ENCODE measurements at places on chromosomes 6 and 20. TPM values are rescaled to one million over a fixed set of nuclear protein-coding genes. Genes with fewer than 3 reads are reported as not detected.

- no peaks in the 10 kb centered on the region for H3K36me3 ChIP-seq
- H3K27me3 ChIP-seq = no peaks in the 10 kb centered on the region
- no peak overlapping the region for H3K4me3 ChIP-seq
These were observed 108.0 kb downstream of the SYNDIG1 start for GRCh38 chr20:24577271-24577909.

GRCh38 chr6:79064635-79065034 is 13.4 kb downstream of the PHIP start:
- no peak overlapping the region for H3K27ac ChIP-seq
- peaks cover 12% of the 10 kb centered on the region for H3K4me1 ChIP-seq
- peaks cover 11% of the 10 kb centered on the region for H3K36me3 ChIP-seq
- H3K4me3 ChIP-seq = no peak overlapping the region
- no peak for DNase-seq

- peak overlapping the region; percentile 85 for H3K4me3 ChIP-seq
- no peaks in the 10 kb centered on the region for H3K4me1 ChIP-seq
- peak overlapping the region; percentile 99 for H3K27ac ChIP-seq
- H3K27me3 ChIP-seq = no peaks in the 10 kb centered on the region
These were observed 4.6 kb upstream of the ZNF184 start for GRCh38 chr6:27477318-27478013.

Gene GLP1R
- not detected for total RNA-seq

Gene PRDM1
- 17.5 TPM for total RNA-seq

Gene WFDC12
- total RNA-seq = 1.8 TPM

DNA sequence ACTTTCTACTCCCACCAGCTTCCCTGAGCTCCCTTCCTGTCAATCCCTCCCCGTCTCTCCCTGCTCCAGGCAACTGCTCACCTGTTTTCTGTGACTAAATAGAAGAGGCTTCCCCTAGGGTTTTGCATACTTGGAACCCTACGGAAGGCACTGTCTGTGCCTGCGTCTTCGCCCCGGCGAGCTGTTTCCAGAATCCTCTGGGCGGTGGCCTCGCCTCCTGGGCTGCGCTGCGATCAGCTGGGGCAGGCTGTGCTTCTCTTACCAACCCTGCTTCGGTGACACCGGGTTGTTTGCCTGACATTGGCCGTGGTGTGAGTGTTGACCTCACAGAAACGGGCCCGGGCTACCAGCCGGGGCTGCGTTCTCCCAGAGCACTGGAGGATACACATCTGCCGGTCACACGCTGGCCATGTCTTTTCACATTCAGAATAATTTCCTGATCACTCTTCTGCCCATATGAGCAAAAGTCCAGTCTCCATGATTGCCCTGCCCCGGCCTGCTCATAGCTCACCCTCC is 29.4 kb upstream of the CCR6 start:
- DNase-seq = no peak
- H3K4me1 ChIP-seq = no peaks in the 10 kb centered on the region
- H3K27me3 ChIP-seq = no peaks in the 10 kb centered on the region
- no peaks in the 10 kb centered on the region for H3K36me3 ChIP-seq
- no peak overlapping the region for H3K4me3 ChIP-seq

Gene ERVFRD-1
- 0.55 TPM for total RNA-seq

Gene C20orf141
- total RNA-seq = not detected

Gene E2F1
- total RNA-seq = 2.4 TPM

Gene NNAT
- total RNA-seq = 0.43 TPM

DNA sequence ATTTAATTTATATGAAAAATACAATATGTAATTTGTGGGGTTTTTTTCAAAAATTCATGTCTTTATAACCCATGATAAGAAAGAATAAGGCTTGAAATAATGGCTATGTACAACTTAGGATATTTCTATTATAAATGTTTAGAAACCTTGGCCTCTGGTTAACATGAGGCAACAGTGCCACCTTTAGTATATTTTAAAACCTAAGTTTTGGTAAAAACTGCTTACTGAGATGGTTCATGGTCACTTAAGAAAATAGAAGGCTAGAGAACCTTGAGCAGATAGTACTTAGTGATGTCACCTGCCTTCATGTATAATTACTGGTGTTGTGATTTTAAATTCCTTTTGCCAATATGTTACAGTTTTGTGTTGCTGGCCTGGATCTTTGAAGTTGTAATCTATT is 176.4 kb downstream of the ADGB start:
- H3K4me3 ChIP-seq = no peak overlapping the region
- H3K36me3 ChIP-seq = no peaks in the 10 kb centered on the region
- H3K27ac ChIP-seq = no peak overlapping the region

DNA sequence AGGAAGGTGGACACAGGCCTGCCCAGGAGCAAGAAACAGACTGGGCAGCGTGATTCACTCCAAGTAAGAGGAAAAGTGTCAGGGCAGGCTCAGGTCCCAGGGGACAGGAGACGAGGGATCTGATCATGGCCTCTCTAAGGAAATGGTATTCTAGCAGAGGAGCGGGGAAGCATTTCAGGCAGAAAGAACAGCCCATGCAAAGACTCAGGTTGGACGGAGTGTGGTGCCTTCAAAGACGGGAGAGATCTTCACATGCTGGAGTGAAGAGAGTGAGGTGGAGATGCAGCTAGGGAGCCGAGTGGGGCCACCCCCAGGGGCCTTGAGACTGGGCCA is 161.1 kb downstream of the SYCP2 start:
- no peaks in the 10 kb centered on the region for H3K4me1 ChIP-seq
- no peaks in the 10 kb centered on the region for H3K27me3 ChIP-seq
- DNase-seq = no peak
- no peaks in the 10 kb centered on the region for H3K36me3 ChIP-seq
- no peak overlapping the region for H3K4me3 ChIP-seq
- no peak overlapping the region for H3K27ac ChIP-seq

DNA sequence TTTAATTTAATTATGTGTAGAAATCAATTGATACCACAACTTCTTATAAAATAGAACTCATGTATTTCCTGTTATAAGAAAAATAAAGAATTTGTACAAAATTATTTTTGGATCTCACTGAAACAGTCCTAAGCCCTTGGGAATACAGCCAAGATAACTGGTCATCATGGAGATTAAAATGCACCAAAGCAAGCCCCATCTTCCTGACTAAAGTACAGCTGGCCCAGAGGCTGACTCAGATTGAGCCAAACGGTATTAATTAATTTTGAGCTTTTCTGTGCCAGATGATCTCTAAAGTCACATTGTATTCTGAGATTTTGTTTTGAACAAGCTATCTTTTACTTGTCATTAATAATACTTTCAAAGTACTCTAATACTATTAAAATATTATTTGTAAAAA is 978.5 kb downstream of the TBC1D32 start:
- H3K27ac ChIP-seq = no peak overlapping the region
- H3K27me3 ChIP-seq = no peaks in the 10 kb centered on the region
- DNase-seq = no peak
- H3K36me3 ChIP-seq = no peaks in the 10 kb centered on the region
- no peak overlapping the region for H3K4me3 ChIP-seq

- no peaks in the 10 kb centered on the region for H3K36me3 ChIP-seq
- no peak for DNase-seq
- H3K4me3 ChIP-seq = no peak overlapping the region
- H3K27ac ChIP-seq = no peak overlapping the region
- no peaks in the 10 kb centered on the region for H3K27me3 ChIP-seq
These were observed 22.4 kb downstream of the ITCH start for GRCh38 chr20:34385464-34385863.

GRCh38 chr6:162069995-162070394 is 657.6 kb downstream of the PRKN start:
- H3K27me3 ChIP-seq = no peaks in the 10 kb centered on the region
- no peaks in the 10 kb centered on the region for H3K36me3 ChIP-seq
- H3K4me3 ChIP-seq = no peak overlapping the region
- no peaks in the 10 kb centered on the region for H3K4me1 ChIP-seq

GRCh38 chr6:12013307-12013719 is 1.2 kb downstream of the HIVEP1 start:
- H3K27ac ChIP-seq = peak overlapping the region; percentile 76
- no peaks in the 10 kb centered on the region for H3K36me3 ChIP-seq
- H3K4me1 ChIP-seq = peaks cover 31% of the 10 kb centered on the region
- no peaks in the 10 kb centered on the region for H3K27me3 ChIP-seq
- DNase-seq = no peak

- H3K4me3 ChIP-seq = no peak overlapping the region
- H3K27ac ChIP-seq = no peak overlapping the region
- H3K4me1 ChIP-seq = peaks cover 8% of the 10 kb centered on the region
These were observed 6.0 kb upstream of the RAB44 start for GRCh38 chr6:36691612-36692011.

Gene PI16
- 3.4 TPM for total RNA-seq

Data from upper lobe of right lung (tissue), 1 donor.